ENCODE measurements at places on chromosomes 2 and 18.

DNA sequence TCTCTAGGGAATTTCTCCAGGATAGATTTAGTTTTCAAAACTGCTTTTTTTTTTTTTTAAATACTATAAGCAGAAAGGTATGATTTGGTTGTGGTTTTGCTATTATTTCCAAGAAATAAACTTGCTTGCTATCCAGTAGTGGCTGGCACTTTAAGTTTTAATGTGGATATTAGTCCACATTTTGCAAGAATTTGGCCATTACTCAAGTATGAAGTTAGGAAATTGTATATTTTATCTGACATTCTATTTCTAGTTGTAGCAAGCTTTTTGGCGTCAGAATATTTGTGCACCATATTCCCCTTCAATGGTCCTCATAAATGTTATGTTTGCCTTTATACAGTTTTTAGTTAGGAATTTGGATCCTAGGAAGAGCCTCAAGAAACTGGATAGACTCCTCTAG is 226.3 kb downstream of the ZNF521 start:
- no peak for DNase-seq

- DNase-seq = no peak
These were observed 223.3 kb upstream of the ATP5MC3 start for GRCh38 chr2:175404839-175405238.

DNA sequence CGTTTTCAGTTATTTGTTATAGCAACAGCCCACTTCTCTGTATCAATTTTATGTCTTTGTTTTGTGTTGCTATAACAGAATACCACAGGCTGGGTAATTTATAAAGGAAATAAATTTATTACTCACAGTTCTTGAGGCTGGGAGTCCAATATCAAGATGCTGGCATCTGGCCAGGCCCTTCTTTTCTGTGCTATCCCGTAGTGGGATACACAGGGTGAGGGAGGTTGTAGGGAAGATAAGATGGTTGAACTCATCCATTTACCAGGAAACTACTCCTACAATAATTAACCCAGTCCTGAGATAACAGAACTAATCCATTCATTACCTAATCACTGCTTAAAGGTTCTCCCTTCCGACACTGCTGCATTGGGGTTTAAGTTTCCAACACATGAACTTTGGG is 220.7 kb downstream of the TPGS2 start:
- no peak for DNase-seq

- no peak for DNase-seq
These were observed 53.8 kb downstream of the CELF4 start for GRCh38 chr18:37511721-37512298.
